ENCODE measurements at places on chromosomes 13 and 19.

DNA sequence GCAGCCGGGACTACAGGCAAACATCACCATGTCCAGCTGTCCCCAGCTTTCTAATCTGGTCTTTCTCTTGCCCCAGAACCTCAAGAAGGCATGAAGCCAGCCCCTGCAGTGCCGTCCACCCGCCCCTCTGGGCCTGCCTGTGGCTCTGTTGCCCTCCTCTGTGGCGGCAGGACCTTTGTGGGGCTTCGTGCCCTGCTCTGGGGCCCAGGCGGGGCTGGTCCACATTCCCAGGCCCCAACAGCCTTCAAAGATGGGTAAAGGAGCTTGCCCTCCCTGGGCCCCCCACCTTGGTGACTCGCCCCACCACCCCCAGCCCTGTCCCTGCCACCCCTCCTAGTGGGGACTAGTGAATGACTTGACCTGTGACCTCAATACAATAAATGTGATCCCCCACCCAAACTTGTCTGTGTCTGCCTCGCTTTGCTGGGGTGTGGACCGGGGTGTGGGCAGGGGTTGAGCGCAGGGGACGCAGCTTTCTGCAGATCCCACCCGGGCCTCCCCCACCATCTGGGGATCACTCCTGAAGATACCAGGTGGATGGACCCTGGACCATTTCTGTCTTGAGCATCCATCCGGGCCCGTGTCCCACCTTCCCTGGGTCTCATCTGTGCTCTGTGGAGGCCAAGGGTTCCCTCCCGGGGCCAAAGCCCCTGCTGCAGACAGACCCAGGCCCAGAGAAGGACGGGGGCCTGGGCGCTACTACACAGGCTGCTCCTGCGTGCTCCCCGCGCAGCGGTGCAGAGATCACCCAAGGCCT, 15.3 kb downstream of the PRKCSH start:
- DNase-seq: no peak

DNA sequence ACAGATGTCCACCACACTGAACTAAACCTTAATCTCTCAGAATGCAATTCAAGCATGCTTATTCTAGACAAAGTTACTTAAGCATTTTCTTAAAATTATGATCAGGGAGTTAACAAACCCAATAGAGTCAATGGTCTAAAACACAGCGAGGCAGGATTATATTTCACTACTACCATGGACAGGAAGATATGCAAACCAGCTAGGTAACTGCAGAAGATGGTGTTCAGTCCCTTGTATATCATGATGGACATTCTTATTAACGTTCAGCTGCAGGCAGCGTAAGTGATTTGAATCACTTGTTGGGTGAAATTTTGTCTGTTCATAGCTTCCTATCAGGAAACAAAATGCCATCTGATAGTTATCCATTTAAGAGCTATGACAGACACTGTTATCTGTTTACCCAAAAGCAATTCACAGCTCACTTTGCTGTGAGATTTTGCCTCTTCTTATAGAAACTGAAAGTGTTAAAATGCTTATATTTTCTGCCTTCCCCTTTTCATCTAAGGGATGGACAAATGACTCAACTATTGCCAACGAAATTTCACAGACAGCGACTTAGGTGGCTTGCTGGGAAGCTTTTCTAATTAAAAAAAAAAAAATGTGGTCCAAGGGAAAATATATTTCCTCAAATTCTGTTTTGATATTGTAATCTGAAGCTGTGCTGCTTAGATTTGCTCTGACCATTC, 591.9 kb downstream of the DACH1 start:
- DNase-seq: no peak

- DNase-seq: no peak
Measured at GRCh38 chr19:58212336-58213074, 16.2 kb upstream of the ZNF544 start.

GRCh38 chr13:42615691-42616090, 41.7 kb downstream of the TNFSF11 start:
- DNase-seq: peak; percentile 10

DNA sequence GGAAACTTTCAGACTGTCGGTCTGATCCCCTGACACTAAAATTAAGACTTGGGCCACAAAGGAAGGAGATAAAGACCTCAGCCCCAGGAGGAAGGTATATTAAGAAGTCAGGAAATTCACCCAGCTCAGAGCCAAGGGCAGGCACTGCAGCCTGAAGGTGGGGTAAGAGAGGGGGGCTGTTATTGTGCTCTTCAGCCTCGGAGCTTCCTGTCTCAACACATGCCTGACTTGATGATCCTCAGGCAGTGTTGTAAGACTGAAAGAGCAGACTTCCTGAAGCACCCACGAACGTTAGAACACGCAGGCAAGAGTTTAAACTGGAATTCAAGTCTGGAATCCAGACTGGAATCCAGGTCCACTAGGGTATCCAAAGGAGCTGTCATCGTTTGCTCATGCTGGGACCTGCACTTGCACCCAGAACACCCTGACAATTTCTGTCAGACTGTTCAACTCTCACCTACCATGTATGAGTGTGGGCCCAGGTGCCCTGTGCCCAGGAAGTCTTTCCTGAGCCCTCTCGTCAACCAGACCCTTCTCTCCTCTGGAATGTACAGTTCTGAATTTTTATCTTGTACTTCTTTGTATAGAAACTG, 10.7 kb upstream of the FLT1 start:
- no peak for DNase-seq

DNA sequence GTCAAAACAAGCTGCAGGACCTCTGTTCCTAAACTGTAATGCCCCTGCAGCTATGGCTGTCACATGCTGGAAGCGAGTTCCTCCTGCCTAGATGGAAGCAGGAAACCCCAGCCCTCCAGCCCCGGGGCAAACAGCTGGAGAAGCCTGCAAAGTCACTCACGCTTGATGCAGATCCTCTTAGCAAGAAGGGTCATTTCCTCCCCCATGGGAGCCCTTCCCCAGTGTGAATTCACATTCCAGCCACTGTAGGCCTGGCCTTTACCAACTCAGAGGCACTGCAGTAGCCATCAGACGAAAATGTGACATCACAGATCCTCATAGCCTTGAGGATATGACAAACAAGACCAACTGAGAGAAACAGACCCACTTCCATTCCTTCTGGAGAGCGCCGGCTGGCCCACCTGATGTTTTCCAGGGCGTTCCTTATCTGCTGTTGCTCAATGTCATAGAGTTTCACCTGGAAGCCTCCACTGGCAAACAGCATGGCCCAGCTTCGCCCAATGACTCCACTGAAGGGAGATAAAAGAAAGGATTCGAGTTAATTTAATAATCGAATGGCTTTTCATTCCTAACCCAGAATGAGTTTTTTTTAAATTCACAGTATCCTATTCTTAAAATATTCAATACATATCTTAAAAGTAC, 13.5 kb downstream of the CRYL1 start:
- DNase-seq: no peak

DNA sequence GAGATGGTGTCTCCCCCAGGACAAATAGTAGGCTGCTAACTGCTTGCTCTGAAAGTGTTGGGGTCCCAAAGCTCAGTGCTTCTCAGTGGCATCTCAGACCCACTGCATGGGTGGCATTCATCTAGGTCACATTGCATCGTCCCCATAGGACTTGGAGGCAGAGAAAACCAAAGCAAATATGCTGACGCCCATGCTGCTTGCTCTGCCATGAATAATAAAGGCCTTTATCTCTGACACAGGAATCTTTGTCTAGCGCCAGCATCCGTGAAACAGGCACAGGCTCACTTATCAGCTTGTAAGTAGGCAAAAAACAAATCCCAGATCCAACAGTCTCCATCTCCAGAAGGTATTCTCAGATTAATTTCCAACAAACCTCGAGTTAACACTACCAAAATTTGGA, 18.9 kb upstream of the IPO5 start:
- no peak for DNase-seq

GRCh38 chr19:33407140-33407551, 33.6 kb downstream of the CEBPG start:
- no peak for DNase-seq

- DNase-seq: no peak
Measured at GRCh38 chr19:33426621-33427361, 53.3 kb downstream of the CEBPG start.

DNA sequence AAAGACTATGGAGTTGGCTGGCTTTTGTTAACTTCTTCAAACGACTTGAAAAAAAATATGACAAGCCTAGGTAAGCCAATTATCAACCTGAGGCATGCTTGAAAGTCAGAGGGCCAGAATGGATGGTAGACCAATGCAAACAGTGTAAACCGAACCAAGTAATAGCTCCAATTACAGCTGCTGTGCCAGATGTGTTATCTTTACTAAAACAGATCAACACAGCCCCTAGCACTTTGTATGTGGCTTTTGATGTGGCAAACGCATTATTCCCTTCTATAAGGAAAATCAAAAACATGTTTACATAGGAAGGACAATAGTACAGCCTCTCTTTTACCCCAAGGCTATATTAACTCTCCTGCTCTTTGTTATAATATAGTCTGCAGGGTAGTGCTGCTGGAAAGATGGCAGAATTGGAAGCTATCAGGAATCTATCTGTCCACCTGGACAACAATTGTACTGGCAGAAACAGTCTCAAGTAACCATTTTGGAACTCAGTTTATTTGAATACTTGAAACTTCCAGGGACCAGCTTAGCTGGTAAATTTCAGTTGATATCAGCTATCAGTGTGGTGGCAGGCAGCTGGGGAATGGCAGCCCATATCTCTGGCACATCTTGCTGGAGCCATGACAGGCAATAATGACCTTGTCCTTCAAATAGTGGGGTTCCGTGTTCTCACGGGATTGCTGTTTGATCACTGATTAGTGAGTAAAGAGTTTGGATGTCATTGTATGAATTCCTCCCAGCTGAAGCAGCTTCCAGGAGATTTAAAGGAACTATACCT, 144.4 kb upstream of the WASF3 start:
- no peak for DNase-seq

DNA sequence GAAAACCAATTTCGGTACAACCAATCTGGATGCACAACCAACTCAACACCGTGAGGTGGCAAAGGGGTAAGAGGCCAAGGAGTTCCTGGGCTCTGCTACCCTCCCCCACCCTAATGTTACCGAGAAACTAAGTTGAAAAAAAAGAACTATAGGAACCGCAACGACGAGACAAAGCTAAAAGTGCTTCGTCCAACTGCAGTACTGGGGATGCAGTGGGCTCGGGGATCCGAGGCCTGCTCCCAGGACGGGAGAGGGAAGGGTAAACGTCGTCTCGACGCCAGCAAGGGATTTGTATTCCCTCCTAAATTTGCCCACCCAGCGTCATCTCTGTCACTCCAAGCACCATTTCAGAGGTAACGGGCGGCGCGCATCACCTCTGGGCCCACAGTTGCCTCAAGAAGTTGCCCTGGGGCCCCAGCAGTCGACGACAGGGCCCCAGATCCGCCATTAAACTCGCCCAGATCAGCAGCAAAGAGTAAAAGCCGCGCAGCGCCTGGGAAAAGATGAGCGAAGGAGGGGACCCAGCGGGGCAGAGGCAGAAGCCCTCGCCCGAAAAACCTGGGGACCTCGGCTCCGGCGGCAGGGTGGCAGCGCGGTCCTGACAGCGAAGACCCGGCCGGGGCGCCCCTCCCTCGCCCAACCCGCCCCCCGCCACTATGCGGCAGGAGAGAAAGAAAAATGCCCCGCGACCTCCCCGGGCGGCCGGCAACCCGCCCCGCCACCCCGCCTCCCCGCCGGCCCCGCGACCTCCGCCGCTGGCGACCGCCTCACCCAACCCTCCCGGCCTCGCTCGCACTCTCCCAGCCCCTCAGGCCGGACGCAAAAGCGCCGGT, 752 bp downstream of the ZMYM5 start:
- DNase-seq: peak; percentile 35

- DNase-seq: no peak
Measured at GRCh38 chr13:77703408-77703807, 5.9 kb downstream of the SLAIN1 start.

GRCh38 chr13:108897955-108898354, 268.5 kb downstream of the MYO16 start:
- no peak for DNase-seq

DNA sequence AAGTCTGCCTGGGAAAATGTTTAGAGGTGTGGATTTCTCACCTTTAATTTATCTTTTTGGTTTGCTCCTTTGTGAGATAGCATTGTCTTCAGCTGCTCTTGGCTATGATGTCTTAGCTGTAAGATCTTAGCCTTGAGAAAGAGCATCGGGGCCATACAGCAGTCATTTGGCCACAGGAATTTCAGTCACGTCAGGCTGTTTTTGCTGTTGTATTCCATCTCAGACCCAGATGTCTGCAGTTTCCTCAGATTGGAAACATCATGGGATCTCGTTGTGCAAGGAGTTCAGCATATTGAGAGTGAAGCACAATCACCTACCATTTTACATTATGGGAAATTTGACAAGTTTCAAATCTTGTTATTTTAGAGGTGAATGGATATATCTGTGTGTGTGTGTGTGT, 89.3 kb upstream of the C1QTNF9B start:
- DNase-seq: peak; percentile 92

DNA sequence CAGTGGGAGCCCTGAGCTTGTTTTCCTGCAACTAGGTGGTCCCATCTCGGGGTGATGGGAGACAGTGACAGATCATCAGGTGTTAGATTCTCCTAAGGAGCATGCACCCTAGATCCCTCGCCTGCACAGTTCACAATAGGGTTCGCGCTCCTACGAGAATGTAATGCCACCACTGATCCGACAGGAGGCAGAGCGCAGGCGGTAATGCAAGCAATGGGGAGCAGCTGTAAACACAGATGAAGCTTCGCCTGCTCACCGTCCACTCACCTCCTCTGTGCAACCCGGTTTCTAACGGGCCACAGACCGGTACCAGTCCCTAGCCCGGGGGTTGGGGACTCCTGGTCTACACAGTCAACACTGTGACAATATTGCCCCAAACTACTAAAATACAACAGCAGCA, 38.8 kb downstream of the CARD8 start:
- DNase-seq: no peak

DNA sequence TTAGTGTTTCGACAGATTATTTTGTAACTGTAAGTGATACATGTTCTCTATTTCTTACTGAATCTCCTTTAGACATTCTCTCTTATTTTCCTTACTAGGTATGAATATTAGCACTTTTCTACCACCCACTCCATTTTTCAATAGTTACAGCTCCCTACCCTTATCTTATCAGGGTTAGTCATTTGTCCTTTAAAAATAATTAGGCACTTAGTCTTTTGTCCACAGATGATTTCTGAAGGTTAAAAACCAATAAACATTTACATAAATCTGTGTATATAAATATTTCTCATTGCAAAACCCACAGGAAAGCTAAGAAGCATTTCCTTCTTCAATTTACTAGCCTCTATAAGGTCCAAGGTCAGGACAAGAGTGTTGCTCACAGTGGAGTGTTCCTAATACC, 624.1 kb upstream of the MIR17HG start:
- DNase-seq: no peak

DNA sequence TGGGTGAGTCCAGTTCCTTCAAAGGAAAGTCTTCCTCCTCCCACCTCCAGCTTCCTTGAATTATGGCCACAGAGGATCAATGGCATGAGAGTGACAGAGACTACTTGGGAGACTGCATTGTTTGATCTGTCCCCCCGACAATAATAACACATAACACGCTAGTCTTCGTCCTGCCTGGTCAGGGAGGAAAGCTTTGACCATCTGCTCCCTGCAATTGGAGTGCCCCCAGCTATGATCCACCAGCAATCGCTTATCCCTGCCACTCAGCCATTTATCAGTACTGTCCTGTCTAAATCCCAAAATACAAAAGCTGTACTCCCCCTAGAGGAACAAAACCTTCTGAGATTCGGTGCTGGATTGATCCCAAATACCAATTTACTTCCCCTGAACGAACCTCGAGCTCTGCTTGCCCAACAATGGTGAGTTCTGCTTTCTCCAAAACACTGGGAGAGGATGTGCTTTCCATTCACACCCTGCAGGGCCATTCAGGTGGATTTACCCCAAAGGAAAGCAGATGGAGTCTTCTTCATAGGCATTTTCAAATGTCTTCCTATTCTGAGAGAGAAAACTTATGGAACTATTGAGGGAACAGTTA, 466.7 kb downstream of the TSHZ3 start:
- no peak for DNase-seq

GRCh38 chr19:7013678-7014077, 7.6 kb downstream of the MBD3L2B start:
- DNase-seq: peak; percentile 3
